Activated naive CD8-positive, alpha-beta T cell treated with anti-CD3 and anti-CD28 coated beads, Interleukin-2, amount 50 U/mL, for 16 hours (primary cell): ENCODE measurements at places on chromosomes 7 and 10.

- no peak for DNase-seq
These were observed 71.3 kb downstream of the HDAC9 start for GRCh38 chr7:18566829-18567228.

- DNase-seq = no peak
These were observed 6.3 kb downstream of the UNC5B start for GRCh38 chr10:71218651-71219050.

DNA sequence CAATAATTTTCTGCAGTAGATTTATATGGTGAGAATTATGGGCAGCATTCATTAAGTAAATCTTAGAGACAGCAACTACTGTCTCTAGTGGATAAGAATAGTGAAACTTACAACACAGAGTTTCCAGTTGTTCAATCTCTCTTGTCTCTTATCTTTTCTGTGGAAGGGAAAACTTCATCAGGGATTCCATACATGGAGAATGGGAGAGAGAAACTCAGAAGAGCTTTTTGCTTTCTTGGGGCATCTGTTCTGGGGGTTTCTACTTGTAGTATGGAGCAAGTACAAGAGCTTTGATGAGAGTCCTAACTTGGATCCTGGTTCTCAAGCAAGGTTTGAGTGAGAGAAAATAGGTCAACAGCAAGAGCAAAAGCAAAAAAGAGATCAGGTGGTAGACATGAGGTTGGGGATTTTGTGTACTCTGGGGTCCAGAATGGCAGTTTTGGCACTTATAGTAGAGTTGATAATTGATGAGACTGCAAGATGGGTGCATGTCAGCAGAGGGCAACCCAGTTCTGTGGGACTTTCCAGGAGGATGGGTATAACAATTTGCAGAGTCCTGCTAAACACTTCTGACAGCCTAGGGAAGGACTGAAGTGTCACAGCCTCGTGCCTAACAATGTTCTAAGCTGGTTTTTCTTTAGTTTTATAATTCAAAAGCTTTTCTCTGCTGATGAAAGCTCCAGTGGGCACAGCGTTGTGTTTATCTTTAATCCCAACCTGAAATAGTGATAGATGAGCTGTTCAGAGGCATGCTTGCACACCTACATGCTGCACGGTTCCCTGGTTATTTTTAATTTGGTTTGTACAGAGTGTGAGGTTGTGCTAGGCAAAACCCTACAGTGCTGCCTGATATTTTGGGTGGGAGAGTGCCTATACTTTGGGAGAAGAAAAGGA lies 32.0 kb upstream of the STRIP2 start:
- DNase-seq = no peak

DNA sequence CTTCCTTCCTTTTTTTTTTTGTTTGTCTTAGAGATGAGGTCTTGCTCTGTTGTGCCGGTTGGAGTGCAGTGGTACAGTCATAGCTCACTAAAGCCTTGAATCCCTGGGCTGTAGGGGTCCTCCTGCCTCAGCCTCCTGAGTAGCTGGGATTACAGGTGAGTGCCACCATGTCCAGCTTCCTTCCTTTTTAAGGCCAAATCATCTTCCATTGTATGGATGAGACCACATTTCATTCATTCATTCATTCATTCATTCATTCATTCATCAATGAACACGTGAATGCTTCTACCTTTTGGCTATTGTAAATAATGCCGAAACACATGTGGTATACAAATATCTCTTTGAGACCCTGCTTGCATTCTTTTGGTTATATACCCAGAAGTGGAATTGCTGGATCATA lies 60.0 kb upstream of the BAIAP2L1 start:
- no peak for DNase-seq

DNA sequence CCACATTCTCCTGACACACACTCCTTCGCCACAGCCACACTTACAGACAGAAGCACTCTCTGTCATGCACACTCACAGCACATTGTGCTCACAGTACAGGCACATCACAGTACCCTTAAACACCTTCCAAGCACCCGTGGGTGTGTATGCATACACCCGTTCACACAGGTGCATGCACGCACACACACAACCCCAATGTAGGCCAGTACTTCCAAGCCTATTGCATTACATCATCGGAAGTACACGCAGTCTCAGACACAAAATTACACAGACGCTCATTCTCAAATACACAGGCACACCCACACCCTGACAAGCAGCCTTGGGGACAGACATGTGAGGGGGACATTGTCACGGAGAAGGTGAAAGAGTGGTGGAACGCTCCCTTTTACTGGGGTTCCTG lies 11.1 kb downstream of the KAZALD1 start:
- no peak for DNase-seq

GRCh38 chr7:17401791-17402627 lies 103.6 kb downstream of the AHR start:
- no peak for DNase-seq

GRCh38 chr10:98076086-98076485 lies 45.7 kb upstream of the CRTAC1 start:
- no peak for DNase-seq

- DNase-seq = no peak
These were observed 6.4 kb upstream of the FXYD4 start for GRCh38 chr10:43365001-43365400.

DNA sequence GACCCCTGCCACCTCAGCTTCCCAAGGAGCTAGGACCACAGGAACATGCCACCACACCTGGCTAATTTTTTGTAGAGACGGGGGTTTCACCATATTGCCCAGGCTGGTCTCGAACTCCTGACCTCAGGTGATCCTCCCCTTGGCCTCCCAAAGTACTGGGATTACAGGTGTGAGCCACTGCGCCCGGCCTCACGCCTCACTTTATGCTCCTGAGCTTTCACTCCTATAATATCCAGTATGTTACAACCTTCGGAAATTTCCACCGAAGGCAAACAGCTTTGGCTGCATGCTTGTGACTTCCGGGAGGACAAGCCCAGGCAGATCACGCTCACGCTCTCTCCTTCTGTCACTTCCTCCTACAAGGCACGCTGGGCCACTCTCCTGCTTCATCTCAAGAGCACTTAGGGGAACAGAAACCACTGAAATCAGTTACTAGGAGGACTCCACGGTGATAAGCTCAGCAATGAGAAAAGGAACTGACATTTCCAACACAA lies 4.4 kb upstream of the MAD1L1 start:
- DNase-seq = no peak

- DNase-seq = no peak
These were observed 73.3 kb downstream of the KIAA1549 start for GRCh38 chr7:138907850-138908249.
